ENCODE measurements at places on chromosomes 6 and 20. TPM values are rescaled to one million over a fixed set of nuclear protein-coding genes. Genes with fewer than 3 reads are reported as not detected.
A peak's percentile ranks its signal among the peaks of the same experiment; 100 is the strongest.

The DDO gene
- 0.79 TPM for total RNA-seq

The FOXQ1 gene
- 3.4 TPM for total RNA-seq

The SMPDL3A gene
- total RNA-seq: 19.1 TPM

The TOX2 gene
- 1.2 TPM for total RNA-seq

The TSBP1 gene
- not detected for total RNA-seq

The TFAP2B gene
- 0.99 TPM for total RNA-seq

- H3K27ac ChIP-seq: no peak overlapping the region
- no peaks in the 10 kb centered on the region for H3K27me3 ChIP-seq
- peaks cover 18% of the 10 kb centered on the region for H3K4me1 ChIP-seq
- DNase-seq: no peak
- H3K4me3 ChIP-seq: no peak overlapping the region
- H3K36me3 ChIP-seq: no peaks in the 10 kb centered on the region
These were observed 11.2 kb downstream of the MUCL3 start for GRCh38 chr6:30951907-30952469.

DNA sequence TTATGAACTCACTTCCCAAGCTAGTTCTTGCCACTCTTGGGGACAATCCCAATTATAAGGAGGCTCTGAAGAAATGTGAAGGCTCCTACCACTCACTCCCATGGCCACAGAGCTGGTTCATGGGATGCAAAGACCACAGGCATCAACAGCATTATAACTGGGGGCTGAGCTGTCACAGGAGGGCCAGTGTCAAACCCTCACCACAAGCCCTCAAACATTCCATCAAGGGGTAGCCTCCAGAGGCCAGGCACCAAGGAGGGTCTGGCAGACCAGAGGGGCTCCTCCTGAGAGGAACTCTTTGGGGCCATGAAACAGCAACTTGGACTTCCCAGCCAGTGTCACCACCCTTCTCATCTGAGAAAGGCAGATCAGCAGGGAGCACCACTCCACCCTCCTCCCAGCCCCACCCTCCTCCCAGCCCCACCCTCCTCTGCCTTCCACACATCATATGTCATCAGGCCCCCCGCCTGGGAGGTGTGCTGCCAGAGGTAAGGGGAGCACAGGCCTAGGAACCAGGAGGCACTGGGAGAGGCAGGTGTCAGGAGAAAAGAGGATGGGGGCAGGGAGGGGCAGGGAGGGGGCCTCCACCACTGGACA, 1.2 kb upstream of the TSPO2 start:
- H3K27ac ChIP-seq: no peak overlapping the region
- no peaks in the 10 kb centered on the region for H3K27me3 ChIP-seq
- peaks cover 2% of the 10 kb centered on the region for H3K36me3 ChIP-seq
- H3K4me1 ChIP-seq: no peaks in the 10 kb centered on the region

GRCh38 chr6:105429676-105430075, 26.8 kb upstream of the PREP start:
- H3K27me3 ChIP-seq: no peaks in the 10 kb centered on the region
- no peak overlapping the region for H3K4me3 ChIP-seq
- H3K27ac ChIP-seq: no peak overlapping the region
- H3K36me3 ChIP-seq: no peaks in the 10 kb centered on the region
- no peak for DNase-seq

DNA sequence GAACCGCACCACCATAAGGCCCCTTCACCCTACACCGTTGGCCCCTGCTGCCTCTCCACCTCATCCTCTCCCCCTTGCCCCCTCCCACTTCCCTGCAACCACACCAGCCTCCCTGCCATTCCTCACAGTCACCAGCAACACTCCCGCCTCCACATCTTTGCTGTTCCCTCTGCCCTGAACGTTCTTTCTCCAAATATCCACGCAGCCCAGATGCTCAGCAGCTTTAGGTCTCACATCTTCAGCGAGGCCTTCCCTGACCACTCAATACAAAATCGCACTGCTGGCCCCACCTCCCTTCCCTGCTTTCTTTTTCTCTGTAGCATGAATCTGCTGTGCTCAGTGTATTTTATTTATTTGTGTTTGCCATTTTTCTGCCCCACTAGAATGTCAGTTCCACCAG, 20.5 kb downstream of the ITPR3 start:
- peak overlapping the region; percentile 21 for H3K27ac ChIP-seq
- peaks cover 4% of the 10 kb centered on the region for H3K27me3 ChIP-seq
- no peak overlapping the region for H3K4me3 ChIP-seq

- no peak for DNase-seq
- H3K4me1 ChIP-seq: no peaks in the 10 kb centered on the region
- H3K27me3 ChIP-seq: no peaks in the 10 kb centered on the region
- H3K36me3 ChIP-seq: no peaks in the 10 kb centered on the region
- H3K4me3 ChIP-seq: no peak overlapping the region
- no peak overlapping the region for H3K27ac ChIP-seq
These were observed 13.2 kb upstream of the FRK start for GRCh38 chr6:116073765-116074440.

GRCh38 chr6:128617285-128617684, 96.9 kb upstream of the PTPRK start:
- DNase-seq: no peak
- H3K4me1 ChIP-seq: no peaks in the 10 kb centered on the region
- H3K27me3 ChIP-seq: no peaks in the 10 kb centered on the region
- H3K36me3 ChIP-seq: no peaks in the 10 kb centered on the region

DNA sequence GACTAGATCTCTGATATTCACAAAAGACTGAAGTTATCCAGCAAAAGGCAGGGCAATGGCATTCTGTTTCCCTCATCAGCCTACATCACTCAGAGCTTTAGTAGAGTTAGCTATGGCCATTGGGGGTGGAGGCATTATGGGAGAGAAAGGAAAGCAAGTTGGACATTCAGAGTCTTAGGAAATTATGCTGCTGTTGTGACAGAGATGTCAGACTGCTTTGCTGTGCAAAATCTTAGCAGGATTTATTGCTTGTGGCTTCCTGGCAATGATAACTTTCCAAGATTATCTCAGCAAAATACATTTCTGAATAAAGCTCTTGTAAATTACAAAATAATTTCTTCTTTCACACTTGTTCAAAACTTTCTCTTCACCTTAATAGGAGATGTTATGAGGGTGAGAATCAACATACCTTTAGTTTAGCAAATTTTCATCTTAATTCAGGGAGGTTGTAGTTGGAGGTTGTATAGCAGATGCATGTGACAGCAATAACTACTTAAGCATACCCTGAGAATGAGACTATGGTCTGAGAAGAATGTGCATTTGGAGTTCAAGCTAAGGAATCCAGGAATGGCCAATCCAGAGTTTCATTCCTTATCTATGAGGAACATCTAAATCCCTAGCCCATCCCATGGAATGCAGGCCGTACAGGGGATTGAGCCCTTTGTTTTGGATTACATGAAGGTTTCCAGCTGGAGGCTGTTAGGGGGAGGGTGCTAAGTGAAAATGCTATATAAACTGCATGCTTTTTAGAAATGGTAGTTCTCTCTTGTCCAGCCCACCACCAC, 179.8 kb downstream of the HAO1 start:
- no peak overlapping the region for H3K4me3 ChIP-seq
- H3K27me3 ChIP-seq: no peaks in the 10 kb centered on the region
- H3K27ac ChIP-seq: no peak overlapping the region
- H3K36me3 ChIP-seq: no peaks in the 10 kb centered on the region
- no peaks in the 10 kb centered on the region for H3K4me1 ChIP-seq
- no peak for DNase-seq

DNA sequence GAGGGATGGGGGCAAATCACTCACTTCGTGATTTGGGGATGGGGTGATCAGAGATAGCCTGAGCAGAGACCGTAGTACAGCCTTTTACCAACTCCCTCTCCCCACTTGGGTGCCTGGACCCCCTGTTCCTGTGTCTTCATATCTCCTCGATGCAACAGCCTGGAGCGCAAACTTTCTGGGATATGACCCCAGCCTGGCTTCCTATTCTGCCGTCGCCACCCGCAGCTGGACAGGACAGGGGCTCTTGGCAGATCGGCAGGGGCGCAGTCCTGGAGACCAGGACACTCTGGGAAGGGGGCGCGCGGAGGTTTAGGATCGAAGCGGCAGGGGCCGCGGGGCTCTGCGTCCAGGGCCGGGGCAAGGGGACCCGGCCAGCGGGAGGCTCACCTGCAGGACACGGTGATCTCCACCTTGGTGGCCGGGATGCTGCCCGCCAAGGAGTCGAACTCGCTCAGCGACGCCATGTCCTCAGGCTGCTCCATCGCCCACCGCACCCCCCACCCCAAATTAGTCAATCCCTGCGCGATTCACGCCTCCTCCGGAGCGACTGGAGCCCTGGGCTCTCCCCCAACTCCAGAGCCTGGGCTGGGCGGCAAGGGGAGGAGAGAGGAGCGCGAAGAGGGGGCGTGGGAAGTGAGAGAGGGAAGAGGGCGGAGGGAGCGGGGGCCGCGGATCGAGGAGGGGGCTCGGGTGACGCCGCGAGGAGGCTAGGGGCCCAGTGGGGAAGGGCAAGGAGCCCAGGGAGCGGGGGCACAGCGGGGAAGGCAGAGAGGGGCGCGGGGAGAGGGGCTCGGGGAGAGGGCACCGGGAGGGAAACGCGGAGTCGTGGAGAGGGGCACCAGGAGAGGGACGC, at the start of gene CPNE5:
TSS of gene CPNE5 (minus strand) at position 549 of the 853 bp plus-strand sequence. CDS start at position 482, 67 bp downstream.
- H3K36me3 ChIP-seq: peaks cover 2% of the 10 kb centered on the region
- H3K4me1 ChIP-seq: peaks cover 63% of the 10 kb centered on the region
- peak; percentile 87 for DNase-seq
- peak within 1 kb of the TSS; percentile 68 for H3K4me3 ChIP-seq
- peaks cover 15% of the 10 kb centered on the region for H3K27me3 ChIP-seq

- no peak for DNase-seq
- H3K27me3 ChIP-seq: no peaks in the 10 kb centered on the region
- H3K36me3 ChIP-seq: no peaks in the 10 kb centered on the region
- H3K27ac ChIP-seq: peak overlapping the region; percentile 63
- H3K4me3 ChIP-seq: no peak overlapping the region
These were observed 78.7 kb downstream of the TMEM170B start for GRCh38 chr6:11616200-11616611.

GRCh38 chr6:57108691-57109090, 18.7 kb downstream of the ZNF451 start:
- no peaks in the 10 kb centered on the region for H3K4me1 ChIP-seq
- H3K27ac ChIP-seq: no peak overlapping the region
- no peak overlapping the region for H3K4me3 ChIP-seq
- H3K36me3 ChIP-seq: peaks cover 5% of the 10 kb centered on the region

- H3K4me1 ChIP-seq: no peaks in the 10 kb centered on the region
- no peak for DNase-seq
- no peaks in the 10 kb centered on the region for H3K36me3 ChIP-seq
- no peaks in the 10 kb centered on the region for H3K27me3 ChIP-seq
- H3K27ac ChIP-seq: no peak overlapping the region
These were observed 64.2 kb downstream of the FKBP5 start for GRCh38 chr6:35624341-35625070.

DNA sequence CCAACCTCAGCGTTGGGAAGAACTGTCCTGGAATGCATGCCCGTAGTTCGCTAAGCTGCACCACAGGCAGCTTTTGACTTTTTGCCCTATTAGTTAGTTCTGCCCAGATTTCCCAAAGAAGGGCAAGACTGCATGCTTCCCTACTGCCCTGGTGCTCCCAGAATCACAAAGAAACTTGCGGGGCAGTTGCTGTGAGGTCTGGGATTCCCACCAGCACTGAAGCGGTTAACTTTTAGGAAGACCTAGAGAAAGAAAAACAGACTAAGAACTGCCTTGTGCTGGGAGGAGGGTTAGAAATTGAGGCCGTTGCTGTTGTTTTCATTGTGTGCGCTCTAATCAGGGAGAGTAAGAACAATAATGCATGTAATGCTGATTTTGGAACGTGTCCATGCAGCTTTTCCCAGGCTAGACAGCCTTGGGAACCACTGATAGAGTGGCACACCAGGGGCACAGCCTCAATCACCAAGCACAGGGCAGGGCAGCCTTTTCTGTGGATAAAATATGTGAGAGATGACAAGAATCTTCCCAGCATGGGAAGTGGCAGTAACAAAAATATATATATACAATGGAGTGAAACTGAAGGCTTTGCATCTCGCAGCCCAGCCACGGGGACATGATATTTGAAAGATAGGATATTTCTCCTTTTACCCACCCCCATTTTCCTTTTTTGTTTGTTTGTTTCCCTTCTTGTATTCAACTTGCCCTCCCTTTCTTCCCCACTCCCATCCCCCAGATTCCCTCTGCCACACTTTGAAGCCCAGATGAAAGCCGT, 137.7 kb upstream of the HEY2 start:
- no peaks in the 10 kb centered on the region for H3K27me3 ChIP-seq
- DNase-seq: peak; percentile 88
- peaks cover 10% of the 10 kb centered on the region for H3K4me1 ChIP-seq

DNA sequence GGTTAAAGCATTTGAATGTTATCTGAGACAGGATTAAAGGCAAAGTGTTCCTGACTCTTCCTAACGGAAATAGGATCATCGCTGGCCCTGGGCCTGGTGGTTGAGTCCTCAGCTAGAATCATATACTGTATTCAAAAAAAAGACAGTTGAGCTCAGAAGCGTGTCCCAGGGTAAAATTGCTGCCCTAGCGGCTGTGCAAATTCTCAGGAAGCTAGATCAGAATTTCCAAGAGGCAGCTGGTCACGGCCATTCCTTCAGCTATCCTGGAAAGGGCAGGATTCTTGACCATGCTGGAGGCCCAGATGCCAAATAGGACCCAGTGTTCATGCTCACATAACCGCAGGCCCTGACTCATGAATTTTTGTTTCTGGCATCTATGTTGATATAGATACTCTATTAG, 67.4 kb downstream of the STMND1 start:
- H3K36me3 ChIP-seq: no peaks in the 10 kb centered on the region
- no peak for DNase-seq
- no peaks in the 10 kb centered on the region for H3K4me1 ChIP-seq
- H3K27me3 ChIP-seq: no peaks in the 10 kb centered on the region
- H3K4me3 ChIP-seq: no peak overlapping the region
- H3K27ac ChIP-seq: no peak overlapping the region

DNA sequence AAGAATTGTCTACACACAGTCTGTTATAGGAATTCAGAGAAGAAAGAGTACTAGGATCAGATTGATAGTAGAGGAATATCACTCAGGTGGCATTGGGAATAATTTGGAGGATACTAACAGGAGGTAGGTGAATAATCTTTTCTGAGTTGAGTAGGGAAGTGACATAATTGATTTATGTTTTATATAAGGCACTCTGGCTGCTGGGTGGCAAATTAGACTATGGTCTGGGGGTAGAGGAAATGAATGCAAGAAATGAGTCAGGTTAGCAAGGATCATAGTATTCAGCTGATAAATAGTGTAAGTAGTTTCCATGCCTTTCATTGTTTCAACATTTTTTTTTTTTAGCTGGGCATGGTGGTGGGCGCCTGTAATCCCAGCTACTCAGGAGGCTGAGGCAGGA, 113.3 kb downstream of the CDKAL1 start:
- DNase-seq: no peak
- no peak overlapping the region for H3K27ac ChIP-seq
- H3K4me3 ChIP-seq: no peak overlapping the region
- no peaks in the 10 kb centered on the region for H3K4me1 ChIP-seq
- no peaks in the 10 kb centered on the region for H3K36me3 ChIP-seq

GRCh38 chr20:32490942-32491763, 94.0 kb downstream of the NOL4L start:
- peaks cover 14% of the 10 kb centered on the region for H3K36me3 ChIP-seq
- H3K4me3 ChIP-seq: no peak overlapping the region
- H3K27ac ChIP-seq: no peak overlapping the region
- DNase-seq: no peak
- peaks cover 2% of the 10 kb centered on the region for H3K4me1 ChIP-seq

- no peaks in the 10 kb centered on the region for H3K36me3 ChIP-seq
- no peaks in the 10 kb centered on the region for H3K4me1 ChIP-seq
- H3K4me3 ChIP-seq: no peak overlapping the region
- H3K27ac ChIP-seq: no peak overlapping the region
These were observed 1285.8 kb upstream of the CITED2 start for GRCh38 chr6:140660295-140660694.
